ENCODE measurements at places on chromosomes 5 and 9.

GRCh38 chr5:65035211-65036206, 266.8 kb downstream of the CWC27 start:
- DNase-seq = peak; percentile 87

DNA sequence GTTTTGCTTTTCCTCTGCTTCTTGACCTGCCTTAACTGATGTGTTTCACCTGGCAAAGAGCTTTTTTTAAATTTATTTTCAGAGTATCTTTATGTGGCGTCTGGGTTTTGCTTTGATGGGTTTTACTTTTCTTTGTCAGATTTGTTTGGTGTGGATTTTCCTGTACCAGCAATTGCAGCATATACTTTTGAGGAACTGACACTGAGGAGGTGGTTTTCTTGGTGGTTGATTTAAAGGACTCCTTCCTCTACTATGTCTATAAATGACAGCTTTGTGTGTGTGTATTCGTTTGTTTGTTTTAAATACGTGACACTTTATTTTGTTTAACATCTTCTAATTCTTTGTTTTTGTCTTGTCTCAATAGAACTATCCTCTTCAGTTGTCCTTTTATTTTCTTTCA, 1071.9 kb upstream of the ARRDC3 start:
- DNase-seq = no peak

DNA sequence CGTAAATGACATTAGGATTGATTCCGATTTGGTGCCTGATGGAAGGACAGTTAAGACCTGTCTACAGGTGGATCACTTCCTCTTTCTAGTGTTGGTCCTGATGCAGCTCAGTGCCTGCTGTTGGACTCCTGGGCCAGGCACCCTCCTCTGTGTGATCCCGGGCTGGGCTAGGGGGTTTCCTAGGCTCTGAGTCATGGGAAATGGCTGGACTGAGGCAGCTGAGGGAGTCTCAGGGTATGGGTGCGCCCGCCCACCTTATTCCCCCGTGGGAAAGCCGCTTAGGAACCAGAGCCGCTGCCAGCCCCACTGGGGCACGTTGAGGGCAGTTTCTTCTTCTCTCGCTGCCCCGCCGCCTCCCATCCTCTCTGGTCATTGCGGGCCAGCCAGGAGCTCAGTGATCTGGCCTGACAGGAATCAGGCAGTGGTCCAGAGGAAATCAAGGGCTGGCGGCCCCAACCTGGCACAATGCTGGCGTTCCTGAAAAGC, 12.9 kb downstream of the TCF7 start:
- DNase-seq = no peak

GRCh38 chr9:130311408-130312140, 46.0 kb downstream of the HMCN2 start:
- DNase-seq = no peak

DNA sequence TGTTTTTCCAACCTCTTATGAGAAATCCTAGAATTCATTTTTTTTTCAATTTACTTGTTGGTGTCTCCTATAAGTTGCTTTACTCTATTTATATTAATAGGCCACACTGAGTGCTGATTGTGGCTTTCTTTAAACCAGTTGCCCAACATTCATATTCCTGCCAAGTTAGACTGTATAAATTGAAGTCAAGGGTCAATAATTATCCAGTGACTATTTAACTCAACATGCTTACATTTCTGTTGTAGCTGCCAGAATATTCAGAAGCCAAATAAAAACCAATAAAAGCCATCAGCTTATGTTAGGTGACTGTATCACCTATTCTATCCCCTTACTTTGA, 169.0 kb downstream of the PTPRD start:
- no peak for DNase-seq

- DNase-seq = no peak
Observed at GRCh38 chr9:112571624-112572355, 85.2 kb downstream of the KIAA1958 start.

- no peak for DNase-seq
Observed at GRCh38 chr9:107142896-107143603, 140.0 kb upstream of the RAD23B start.

All from immature natural killer cell (primary cell).